Uterus (tissue), 4 donors: ENCODE measurements at places on chromosomes 11 and 22. TPM values are rescaled to one million over a fixed set of nuclear protein-coding genes. Genes with fewer than 3 reads are reported as not detected.

DNA sequence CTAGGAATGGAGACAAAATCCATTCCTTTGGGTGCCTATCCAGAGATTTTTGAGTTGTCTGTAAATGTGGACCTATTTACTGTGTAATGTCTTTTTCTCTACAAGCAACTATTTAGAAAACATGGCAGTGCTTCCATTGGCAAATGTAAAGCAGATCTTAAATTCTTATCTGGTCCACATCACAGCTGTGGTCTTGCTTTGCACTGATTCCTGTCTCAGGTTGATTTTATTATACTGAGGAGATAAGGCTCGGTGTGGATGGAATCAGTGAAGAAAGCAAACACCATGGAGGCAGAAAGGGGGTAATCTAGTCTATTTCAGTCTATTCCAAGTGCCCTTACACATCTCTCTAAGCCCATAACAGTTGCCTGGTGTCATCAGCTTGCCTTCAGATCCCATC is 160.5 kb downstream of the NCAM1 start:
- DNase-seq = no peak

GRCh38 chr11:17263769-17264168 is 12.8 kb upstream of the NUCB2 start:
- DNase-seq = no peak

GRCh38 chr22:27772081-27772983 is 29.2 kb downstream of the MN1 start:
- DNase-seq = no peak

CNTF gene
- not detected for total RNA-seq

RTN4R gene
- not detected for total RNA-seq

EFCAB6 gene
- total RNA-seq = 8.4 TPM
